Stimulated activated CD8-positive, alpha-beta memory T cell treated with anti-CD3 and anti-CD28 coated beads, Interleukin-15, amount 100 ng/mL, for 1 hour (primary cell): ENCODE measurements at places on chromosomes 7 and 10.

- no peak for DNase-seq
Observed at GRCh38 chr10:43596546-43596945, 9.7 kb upstream of the ZNF485 start.

GRCh38 chr7:92963566-92963965, 127.2 kb upstream of the CDK6 start:
- DNase-seq: no peak

DNA sequence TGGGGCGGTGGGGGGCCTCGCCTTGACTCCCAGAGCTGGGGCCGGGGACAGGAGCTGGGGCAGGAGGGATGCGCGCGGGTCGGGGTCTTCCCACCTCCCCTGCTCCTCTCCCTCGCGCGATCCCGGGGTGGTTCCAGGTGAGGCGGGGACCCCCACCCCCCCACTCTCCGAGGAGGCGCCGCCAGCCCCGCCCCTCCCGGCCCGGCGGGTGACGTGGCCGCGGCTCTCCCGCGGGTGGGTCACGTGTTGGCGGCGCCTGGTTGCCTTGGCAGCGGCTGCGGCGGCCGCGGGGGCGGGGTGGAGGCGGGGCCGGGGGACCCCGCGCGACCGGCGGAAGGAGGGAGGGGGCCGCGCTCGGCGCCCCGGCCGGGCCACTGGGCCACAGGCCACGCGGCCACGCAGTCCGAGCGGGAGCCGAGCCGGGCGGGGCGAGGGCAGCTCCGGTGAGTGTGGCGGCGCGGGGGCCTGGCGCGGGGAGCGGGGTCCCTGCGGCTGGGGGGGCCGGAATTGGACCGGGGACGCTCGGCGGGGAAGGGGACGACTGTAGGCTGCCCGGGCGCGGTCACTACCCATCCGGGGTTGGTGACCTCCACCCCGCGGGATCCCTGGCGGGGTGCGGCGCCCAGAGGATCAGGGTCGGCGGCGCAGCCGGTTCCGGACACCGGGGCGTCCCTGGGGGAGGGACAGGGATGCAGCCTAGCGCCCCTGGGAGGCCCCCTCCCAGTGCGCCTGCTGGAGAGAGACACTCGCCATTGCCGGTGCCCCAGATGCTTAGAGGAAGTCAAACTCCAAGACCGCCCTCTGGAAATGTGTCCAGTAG, at the start of gene ORAI2:
ORAI2 (plus strand) TSS at position 357 of the 820 bp plus-strand sequence. CDS start 5,382 bp downstream, outside the sequence.
- peak; percentile 75 for DNase-seq

DNA sequence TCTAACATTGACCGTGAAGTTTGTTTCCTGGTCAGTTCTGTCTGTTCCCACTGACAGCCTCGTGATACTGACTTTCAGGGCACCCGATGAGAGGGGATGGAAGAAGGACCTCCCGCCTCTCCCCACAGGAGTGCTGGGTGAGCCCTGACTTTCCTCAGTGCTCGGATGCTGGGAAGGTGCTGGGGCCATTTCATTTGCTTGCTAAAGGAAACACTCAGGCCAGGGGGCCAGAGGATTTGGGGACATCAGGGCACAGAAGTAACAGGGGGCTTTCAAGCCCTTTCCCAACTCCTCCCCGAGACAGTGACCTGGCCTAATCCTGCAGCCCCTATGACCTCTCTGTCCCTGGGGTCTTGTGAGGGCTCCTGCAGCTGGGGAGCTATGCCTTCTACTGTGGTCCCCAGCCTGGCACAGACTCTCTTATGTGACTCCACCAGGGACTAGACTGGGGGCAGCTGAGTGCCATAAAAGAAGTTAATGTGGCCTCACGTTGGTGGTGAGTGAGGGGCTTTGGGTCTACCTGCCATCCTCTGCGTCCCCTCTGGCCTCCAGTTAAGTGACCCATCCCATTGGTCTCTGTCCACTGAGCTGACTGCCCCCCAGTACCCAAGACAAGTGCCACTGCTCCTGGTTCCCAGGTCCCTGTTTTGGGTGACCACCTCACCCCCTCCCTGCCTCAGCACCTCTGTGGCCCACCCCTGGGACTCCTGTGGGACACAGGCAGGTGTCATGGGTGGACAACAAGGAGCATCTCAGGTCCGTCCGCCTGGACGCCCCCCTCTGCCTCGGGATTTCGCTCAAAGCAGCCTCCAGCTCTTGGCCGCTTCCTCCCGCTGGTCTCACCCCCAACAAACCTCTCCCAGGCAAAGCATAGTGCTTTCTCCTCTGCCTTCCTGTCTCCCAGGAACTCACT, 33.4 kb upstream of the HSPA12A start:
- DNase-seq: no peak

- DNase-seq: no peak
Observed at GRCh38 chr10:126242397-126243260, 145.6 kb downstream of the ADAM12 start.

GRCh38 chr10:43234471-43235041, 32.3 kb downstream of the RASGEF1A start:
- no peak for DNase-seq

- no peak for DNase-seq
Observed at GRCh38 chr10:5449823-5450222, 37.5 kb downstream of the NET1 start.

GRCh38 chr7:24968165-24968564, 11.8 kb downstream of the OSBPL3 start:
- DNase-seq: no peak

DNA sequence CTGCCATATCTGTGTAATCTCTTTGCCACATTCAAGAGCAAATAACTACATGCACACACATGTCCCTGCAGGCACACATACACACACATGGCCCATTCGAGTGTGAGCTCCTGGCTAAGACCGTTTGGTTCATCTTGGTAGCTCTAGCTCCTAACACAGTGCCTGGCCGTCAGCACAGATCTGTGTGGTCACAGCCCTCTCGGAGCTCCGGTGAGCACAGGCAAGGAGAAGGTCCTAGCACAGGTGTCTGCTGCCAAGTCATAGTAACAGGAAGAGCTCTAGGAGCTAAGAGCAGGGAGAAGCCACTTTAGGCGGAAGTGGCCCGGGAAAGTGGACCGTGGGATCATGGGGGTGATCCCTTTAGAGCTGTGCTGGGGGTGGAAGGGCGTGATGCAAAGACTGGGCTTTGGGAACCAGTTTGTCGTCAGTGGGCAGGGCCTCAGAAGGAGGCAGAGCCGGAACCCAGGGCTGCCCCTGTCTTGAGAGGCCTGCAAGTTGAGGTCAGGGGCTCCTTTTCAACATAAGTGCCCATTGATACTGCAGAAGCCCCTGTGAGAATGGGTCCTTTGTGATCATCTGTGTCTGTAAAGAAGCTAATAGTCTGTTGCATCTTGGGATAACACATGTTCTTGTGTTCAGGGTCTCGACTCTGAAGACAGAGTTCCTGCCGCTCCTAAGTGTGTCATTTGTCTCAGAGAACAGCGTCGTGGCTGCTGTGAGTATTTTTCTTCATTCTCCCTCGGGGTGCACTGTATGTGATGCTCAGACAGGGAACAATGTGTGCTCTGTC, 16.6 kb upstream of the ARPC1B start:
- DNase-seq: no peak

GRCh38 chr7:100430493-100431285, 1.1 kb downstream of the MEPCE start:
- DNase-seq: no peak

- DNase-seq: no peak
Observed at GRCh38 chr7:129771201-129771927, 159.8 kb downstream of the NRF1 start.

DNA sequence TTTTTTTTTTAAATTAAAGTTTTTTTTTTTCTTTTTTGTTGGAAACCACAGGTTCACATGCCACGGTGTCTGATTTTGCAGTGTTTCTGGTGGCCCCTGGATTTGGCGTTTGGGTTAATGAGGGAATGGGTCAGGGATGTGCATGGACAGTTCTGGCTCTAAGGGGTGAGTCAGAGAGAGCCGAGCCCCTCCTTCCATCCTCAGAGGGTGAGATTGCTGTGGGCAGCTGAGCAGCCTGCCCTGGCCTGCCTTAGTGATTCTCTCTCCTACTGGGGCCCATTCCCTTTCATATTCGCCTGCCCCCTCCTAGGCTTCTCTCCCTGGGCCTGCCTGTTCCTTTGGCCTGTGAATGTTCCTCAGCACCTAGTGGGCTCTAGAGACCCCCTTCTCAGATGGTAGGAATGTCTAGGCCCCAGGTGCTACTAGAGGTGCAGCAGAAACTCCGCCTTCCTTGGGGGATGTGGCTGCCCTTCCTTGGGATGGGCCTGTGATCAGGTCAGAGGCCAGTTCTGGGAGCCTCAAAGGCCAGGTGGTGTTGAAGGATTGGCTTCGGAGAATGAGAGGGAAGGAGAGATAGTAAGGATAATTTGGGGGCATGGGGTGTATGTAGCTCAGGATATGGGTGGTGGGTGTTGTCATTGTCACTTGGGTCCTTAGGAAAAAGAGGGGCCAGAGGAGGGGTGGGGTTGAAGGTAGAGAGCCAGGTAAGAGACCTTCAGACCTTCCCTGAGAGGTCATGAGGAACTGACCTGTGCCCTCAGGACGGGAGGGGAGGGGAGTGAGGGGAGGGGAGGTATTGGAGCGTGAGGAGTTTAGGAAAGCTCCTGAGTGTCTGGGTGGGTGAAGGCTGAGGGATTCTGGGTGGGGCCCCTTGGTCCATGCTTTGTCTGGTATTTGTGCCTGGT, 19.8 kb downstream of the TSPAN14 start:
- no peak for DNase-seq

DNA sequence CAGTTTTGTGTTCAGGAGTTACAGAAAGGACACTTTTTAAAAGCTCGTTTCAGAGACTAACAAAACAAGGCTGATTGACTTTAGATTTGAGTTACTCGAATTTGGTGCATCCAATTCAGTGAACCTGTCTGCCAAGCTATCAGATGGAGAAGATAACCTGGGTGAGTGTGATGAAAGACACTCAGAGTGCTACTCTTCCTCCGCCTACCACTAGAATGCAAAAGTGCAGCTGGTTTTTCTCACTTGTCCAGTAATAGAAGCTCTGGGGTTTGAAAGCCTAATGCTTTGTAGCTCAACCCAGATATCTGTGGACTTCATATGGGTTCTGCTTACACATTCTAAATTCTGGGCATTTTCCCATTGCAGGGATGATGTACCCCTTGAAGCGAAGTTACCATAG, 82.8 kb upstream of the NPY start:
- DNase-seq: no peak

- no peak for DNase-seq
Observed at GRCh38 chr7:132574223-132574622, 2.0 kb downstream of the PLXNA4 start.

DNA sequence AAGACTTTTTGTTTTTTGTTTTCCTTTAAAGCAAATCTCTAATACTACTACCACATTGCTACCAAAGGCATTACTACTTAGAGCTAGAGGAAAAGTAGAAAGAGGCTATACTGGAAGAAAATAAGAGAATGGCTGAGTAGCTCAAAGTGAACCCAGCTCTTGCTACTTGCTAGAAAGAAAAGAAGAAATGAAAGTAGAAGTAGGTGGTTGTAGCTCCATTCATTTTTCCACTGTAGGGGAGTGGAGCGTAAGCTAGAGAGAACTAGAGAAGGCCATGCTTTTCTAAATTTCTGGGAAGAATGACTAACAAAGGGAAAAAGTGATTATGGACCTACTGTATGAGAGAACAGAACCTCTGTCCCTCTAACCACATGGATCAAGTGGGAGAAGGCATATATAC, 184.4 kb downstream of the PON1 start:
- no peak for DNase-seq

GRCh38 chr10:6648894-6649720, 69.0 kb upstream of the PRKCQ start:
- no peak for DNase-seq

DNA sequence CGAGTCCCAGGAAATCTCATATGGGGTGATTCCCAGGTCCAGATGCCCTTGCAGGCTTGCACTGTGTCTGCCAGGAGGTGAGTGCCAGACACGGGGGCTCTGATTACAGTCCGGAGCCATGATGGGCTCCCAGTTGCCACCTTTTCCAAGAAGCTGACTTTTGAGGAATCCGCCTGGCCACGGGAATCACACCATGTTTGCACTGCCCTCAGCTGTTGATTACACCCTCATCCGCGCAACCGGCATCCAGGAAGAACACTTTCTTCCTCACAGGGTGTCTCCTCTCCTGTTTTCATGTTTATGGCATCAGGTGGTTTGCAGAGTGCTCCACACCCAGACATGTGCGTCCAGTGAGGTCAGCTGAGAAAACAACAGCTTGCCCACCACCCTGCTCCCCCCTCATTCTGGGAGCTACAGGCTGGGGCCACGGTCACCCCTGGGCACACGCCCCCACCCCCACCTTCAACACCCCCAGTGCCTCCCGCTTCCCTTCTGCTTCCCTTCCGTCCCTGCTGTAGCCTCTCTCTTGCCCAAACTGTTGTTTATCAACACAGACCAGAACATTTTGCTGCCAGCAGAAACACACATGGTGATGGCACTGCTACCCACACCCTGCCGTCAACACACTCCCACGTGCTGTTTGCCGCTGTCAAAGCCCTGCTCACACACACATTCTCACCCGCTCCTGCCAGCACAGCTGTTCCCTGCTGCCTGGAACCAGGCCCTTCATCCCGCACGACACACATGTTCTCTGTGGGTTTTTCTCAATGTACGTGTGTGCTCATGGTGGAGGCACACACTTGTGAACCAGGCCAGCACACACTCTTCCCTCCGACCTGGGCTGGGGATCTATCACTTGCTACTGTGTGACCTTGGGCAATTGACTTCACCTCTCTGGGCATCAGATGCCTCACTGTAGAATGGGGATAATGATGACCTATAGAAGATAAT, 35.8 kb downstream of the DDIT4 start:
- no peak for DNase-seq

- no peak for DNase-seq
Observed at GRCh38 chr7:1569440-1569832, 396 bp downstream of the PSMG3 start.

DNA sequence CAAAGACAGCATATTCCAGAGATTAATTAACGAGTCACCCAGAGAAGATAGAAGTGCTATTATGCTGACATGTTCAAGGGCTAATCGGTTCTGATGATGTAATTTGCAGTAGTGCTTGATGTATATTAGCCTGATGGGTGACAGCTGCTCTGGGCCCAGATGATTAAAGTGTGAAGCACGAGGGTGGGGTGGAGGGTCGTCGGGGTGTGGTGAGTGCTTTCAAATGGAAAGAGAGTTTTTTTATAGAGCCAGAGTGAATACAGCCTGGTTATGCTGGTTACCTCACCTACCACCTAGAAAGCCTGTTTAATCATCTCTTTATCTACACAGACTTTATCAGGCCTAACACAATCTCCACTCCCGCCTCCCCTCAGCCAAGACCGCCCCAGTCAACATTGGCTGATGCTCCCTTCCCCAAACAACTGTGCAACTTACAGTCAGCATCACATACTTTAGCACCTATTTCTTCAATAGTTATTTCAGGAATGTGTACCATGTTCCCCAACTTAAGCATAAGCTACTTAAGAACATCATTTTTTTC, 11.5 kb upstream of the STN1 start:
- DNase-seq: no peak

DNA sequence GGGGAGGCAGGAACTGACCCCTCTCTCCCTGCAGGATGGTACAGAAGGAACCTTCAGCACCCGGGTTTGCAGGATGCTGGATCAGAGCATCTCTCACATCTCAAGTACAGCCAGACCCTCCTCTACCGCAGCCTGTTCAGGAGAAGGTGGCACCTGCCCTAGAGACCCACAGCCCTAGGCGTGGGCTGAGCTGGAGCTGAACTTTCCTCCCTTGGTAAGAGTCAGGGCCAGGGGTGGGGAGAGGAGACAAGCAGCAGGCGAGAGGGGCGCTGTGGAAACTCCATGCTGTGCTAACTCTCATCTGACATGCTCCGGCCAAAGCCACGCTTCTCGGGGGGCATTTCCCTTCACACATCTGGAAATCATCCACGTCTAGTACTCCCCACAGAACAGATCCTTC, 154.4 kb downstream of the DIP2C start:
- DNase-seq: no peak

GRCh38 chr7:32221736-32222135, 151.5 kb upstream of the PDE1C start:
- no peak for DNase-seq

GRCh38 chr7:82163586-82163985, 280.0 kb downstream of the CACNA2D1 start:
- no peak for DNase-seq
